ENCODE measurements at places on chromosomes 1 and 21.

DNA sequence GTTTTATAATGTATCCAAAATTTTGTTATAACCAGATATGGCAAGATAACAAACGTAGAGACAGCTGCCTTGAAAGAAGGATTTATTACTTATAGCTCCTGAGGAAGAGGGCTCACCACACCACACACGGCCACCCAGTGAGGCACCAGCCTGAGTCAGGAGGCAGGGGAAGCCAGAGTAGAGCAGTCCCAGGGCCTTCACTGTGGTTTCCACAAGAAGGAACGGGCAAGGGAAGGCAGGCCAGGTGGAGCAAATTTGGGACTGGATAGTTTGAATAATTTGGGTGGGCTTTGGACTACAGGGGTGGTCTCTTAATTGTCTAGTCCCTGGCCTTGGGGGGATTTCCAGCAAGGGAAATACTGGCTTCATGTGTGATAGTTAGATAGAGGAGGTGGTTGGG, 72.5 kb downstream of the RRAGC start:
- DNase-seq, result no peak

DNA sequence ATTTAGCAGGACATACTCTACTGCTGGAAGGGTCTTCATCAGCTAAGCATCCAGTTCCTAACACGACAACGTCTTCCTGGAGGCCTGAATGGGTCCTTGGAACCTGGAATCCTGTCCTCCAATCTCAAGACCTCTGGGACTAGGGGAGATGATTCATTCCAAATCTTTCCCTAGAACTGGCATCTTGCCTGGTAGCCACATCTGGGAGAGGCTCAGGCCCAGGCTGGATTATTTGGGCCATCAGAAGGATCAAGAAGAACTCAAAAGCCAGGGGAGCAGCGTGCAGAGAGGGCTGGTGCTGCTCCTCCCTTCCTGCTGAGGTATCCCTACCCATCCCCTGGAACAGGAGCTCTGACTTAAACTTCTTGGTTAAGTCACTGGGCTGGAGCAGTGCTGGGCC, 2.8 kb upstream of the PHLDA3 start:
- DNase-seq, result no peak

- no peak for DNase-seq
These were observed 114.6 kb downstream of the NTNG1 start for GRCh38 chr1:107255469-107255868.

DNA sequence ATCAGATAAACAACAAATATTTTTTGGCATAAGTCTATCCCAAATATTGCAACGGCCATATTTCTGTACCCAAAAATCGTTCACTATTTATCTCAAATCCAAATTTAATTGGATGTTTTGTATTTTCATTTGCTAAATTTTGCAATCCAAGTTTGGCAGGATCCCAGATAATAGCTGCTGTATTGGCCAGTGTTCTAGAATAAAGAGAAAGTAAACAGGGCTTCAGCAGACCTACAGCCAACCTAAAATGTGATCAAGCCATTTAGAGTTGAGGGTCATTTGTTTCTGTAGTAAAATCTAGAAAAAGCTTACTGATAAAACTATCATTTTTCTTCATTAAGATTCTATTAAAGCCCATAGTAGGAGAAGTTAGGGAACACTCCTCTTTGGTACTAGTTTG, 506.6 kb upstream of the PTBP2 start:
- no peak for DNase-seq

- no peak for DNase-seq
These were observed 42.5 kb downstream of the TMED5 start for GRCh38 chr1:93137604-93138292.

GRCh38 chr1:41414296-41414695, 53.1 kb downstream of the FOXO6 start:
- no peak for DNase-seq

DNA sequence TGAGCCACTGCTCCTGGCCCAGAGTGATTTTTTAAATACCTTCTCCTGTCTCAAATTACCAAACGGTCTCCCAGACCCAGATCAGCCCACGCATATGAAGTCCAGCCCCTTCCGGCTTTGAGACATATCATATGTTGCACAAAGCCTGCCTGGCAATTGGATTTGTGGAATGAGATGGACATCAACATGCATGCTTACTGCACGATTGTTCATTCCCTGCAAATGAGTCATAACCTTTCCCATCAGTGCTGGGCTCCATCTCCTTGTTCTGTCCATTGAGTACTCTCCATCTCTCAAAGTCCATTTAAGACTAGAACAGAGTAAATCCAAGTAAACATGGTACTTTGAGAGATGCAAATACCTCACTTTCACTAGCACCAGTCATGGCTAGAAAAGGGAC, 612.2 kb upstream of the USP24 start:
- no peak for DNase-seq

DNA sequence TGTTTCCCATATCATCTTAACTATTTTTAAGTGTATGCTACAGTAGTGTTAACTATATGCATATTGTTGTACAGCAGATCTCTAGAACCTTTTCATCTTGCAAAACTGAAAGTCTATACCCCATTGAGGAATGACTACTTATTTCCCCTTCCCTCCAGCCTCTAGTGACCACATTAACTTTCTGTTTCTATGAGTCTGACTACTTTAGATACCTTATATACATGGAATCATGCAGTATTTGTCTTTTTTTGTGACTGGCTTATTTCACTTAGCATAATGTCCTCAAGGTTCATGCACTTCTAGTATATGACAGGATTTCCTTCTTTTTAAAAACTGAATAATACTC, 96.5 kb upstream of the BTG3 start:
- no peak for DNase-seq

- no peak for DNase-seq
These were observed 1.5 kb downstream of the ENSA start for GRCh38 chr1:150627826-150628410.

DNA sequence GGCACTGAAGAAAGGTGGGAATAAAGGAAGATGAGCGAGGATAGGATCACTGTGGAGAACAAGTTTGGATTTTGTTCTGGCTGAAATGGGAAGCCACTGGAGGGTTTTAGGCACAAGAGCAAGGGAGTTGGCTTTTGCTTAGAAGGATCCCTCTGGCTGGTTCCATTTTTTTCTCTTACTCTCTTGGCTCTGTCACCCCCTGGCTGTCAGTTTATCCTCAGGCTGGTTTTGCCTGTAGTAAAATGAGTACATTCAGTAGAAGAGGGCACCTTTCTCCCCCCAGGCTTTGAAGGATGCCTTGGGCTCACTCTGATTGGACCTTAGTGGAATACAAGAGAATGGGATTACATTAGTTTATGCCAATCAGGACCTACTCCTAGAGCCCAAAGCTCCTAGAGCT, 17.1 kb downstream of the CACHD1 start:
- DNase-seq, result no peak

- DNase-seq, result no peak
These were observed 33.3 kb upstream of the FAM3B start for GRCh38 chr21:41283211-41283818.

DNA sequence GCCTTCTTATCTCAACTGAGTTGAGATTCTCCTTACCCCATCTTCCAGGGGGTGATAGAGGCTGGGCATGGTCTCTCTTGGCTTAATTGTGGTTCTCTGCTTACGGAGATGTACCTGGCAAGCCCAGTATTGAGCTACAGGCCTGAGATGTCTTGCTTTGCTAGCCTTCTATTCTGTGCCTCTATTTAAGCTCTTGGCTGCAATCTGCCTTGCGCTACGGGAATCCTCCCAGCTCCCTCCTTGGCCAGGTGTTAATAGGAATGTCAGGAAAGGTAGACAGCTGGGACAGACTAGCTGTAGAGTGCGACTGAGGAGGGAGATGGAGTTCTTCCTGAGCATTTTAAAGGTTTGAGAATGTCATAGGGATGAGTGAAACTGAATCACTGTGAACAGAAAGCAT, 10.6 kb upstream of the IKBKE start:
- no peak for DNase-seq

- DNase-seq, result no peak
These were observed 58.3 kb downstream of the MSH4 start for GRCh38 chr1:75855010-75855409.

DNA sequence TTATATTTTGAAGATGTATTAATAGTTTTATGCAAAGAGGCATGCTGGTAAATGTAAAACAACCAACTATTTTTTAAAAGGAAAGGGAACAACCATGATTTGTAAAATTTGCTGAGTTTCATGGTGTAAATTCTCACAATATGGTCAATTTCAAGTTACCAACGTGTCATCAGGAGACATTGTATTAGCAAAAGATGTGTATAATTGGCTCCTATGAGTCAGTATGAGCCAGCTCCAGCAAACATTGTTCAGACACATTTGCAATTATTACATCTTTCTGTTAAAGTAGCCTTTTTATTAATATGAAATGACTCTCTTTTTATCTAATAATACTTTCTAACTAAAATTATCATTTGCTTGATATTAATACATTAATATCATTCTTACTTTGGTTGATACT, 15.3 kb downstream of the CFH start:
- DNase-seq, result no peak

DNA sequence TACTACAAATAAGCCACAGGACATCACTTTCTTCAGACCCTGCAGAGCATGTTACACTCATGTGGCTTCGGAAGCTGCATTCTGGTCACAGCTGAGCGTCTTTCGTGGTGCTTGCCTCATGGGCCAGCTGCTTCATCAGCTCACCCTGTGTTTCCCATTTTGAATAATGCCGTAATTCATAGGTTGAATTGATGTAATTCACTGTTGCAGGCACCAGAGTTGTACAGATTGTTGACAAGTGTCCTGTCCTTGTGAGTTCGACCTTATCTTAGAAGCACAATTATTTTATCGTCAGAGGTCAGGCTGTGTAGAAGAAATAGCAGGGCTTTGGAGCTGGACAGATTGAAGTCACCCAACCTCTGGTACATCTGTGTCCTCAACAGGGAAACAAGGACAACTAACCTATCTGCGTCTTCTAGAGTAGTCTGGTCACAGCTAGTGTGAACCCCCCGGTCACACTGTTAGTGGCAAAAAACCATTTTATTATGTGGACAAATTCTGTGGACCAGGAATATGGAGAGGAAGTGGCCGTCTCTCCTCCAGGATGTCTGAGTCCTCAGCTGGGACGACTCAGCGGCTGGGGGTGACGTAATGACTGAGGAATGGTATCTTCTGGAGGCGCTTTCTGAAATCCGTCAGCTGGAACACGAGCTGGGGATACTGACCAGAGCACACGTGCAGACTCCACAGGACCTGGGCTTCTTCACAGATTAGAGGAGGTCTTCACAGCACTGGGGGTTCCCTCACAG, 17.8 kb downstream of the PKNOX1 start:
- no peak for DNase-seq

- DNase-seq, result no peak
These were observed 481 bp upstream of the EXTL1 start for GRCh38 chr1:26020941-26021646.

GRCh38 chr1:3352299-3352951, 102.0 kb upstream of the ARHGEF16 start:
- no peak for DNase-seq

DNA sequence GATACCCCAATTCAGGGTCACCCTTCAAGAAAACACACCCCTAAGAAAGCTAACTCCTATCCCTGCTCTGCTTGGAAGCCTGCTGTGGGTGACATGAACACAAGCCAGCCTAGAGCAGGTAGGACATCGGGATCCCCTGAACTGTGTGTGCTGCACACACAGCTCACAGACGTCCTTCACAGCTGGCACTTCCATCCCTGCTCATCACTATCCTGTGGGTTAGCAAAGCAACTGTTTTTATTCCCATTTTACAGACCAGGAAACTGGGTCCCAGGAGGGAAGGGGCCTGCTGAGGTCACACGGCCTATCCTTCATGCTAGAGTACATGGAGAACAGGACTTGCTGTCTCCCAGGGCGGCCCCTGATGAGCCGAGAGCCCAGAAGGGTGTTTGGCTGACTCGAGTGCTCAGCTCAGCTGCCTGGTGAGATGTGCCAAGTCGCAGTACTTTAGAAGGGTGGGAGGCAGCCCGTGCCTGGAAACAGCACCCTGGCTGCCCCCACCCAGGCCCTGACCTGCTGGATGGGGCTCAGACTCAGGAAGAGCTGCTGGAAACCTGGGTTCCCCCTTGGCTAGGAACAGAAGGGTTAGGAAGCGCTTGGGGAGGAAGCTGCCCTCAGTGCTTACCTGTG, 28.3 kb upstream of the BTG2 start:
- DNase-seq, result no peak

DNA sequence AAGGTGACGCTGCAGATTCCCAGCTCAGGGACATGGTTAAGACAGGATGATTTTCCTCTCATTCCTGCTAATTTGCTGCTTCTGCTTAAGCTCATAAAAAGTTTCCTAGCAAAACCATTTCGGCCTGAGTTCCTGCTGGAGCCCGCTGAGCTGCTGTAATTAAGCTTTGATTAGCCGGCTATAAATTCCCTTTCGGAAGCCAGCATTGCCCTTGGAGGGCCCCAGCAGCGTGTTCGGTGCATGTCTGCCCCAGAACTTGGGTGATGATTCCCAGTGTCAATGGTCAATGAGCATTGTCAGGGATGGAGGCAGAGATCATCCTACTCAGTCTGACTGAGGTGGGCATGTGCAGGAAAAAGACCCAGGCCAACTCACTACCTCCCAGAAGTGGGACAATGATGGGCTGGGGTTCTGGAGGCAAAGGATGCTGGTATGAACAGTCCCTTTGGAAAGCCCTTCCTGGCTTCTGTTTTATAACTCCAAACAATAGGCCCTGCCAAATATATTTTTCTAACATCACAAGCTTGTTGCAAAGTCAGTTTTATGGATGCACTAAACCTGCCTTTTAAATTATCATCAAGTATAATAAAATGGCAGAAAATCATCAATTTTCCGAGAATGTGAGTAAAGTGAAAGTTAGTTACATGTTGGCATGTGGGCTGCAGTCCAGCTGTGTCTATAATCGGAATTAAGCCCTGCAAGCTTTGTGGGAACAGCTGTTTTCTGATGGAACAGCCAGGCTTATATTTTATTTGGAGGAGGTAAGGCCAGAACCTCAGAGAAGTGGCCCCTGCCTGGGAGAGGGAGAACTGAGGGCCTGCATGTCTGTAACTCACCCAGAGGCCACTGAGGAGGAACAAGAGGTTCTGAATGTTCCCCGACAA, 257.1 kb downstream of the GRIK3 start:
- no peak for DNase-seq

GRCh38 chr1:180192172-180192571, 37.5 kb downstream of the QSOX1 start:
- DNase-seq, result no peak

DNA sequence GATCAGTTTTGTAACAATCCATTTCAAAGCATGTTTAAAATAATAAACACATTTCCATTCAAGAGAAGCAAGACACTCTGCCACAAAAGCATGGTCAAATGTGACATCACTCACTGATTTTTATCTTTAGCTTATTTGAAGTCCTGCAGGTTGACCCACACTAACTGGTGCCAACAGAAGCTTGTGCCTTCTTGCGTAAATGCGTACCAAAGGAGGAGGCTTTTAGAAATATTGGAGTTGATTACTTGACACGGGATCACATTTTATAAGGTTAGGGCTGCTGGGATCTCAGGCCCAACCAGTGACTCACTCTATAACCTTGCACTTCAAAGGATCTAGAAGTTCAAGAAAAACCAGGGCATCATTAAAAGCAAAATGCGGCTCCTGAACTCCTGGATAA, 203.6 kb downstream of the PCP4 start:
- DNase-seq, result no peak

- no peak for DNase-seq
These were observed 153.9 kb upstream of the TIAM1 start for GRCh38 chr21:31497914-31498313.

All from activated T-cell treated with anti-CD3 and anti-CD28 coated beads for 48 hours (primary cell).